ENCODE measurements at places on chromosomes 5 and 9.

DNA sequence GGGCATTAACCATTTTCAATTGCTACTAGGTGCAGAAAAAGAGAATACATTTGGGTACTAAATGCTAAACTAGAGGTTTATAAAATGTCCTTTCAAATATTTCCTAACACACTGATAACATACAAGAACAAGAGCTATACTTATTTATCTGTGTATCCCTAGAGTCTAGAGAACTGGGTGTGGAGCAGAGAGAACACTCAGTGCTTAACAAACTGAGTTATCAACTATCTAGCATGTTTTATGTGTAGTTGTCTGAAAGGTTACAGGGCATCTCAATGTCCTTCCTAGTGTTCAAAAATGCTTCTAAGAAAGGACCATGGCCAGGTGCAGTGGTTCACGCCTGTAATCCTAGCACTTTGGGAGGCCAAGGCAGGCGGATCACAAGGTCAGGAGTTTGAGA lies 40.3 kb downstream of the NR6A1 start:
- no peak for DNase-seq

- DNase-seq: peak; percentile 13
Measured at GRCh38 chr5:135457424-135458071, 5.4 kb upstream of the TIFAB start.

DNA sequence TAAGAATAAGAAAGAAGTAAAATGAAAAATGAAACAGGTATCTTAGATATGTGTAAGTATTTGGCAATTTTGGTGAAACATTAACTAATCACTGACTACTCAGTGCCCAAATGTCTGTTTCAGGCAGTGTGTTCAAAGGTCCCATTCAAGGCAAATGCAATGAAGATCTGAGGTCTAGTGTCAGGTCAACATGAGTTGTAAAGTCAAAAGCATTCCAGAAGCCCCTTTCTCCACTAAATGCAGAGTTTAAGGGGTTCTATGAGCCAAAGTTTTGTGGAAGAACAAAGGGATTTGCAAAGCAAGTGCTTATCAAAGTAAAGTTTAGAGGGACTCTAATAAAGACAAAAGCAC lies 71.0 kb upstream of the GPBP1 start:
- DNase-seq: no peak

DNA sequence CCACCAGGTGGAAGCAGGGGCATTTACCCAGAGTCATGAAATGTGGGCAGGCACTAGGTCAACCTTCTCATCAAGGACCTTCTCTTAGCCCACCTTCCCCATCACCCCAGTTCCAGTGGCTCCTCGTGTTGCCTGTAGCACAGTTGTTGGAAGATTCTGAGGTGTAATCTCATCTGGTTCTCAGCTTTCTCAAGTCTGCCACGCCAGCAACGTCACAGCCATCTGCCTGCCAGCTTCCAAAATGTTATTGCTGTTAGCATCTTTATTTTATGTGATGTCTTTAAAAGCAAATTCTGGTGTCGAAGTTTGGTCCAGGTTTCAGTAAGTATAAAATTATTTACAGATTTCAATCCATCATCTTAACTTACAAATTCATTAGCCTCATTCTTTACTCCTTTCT lies 10.7 kb downstream of the C9orf153 start:
- DNase-seq: no peak

DNA sequence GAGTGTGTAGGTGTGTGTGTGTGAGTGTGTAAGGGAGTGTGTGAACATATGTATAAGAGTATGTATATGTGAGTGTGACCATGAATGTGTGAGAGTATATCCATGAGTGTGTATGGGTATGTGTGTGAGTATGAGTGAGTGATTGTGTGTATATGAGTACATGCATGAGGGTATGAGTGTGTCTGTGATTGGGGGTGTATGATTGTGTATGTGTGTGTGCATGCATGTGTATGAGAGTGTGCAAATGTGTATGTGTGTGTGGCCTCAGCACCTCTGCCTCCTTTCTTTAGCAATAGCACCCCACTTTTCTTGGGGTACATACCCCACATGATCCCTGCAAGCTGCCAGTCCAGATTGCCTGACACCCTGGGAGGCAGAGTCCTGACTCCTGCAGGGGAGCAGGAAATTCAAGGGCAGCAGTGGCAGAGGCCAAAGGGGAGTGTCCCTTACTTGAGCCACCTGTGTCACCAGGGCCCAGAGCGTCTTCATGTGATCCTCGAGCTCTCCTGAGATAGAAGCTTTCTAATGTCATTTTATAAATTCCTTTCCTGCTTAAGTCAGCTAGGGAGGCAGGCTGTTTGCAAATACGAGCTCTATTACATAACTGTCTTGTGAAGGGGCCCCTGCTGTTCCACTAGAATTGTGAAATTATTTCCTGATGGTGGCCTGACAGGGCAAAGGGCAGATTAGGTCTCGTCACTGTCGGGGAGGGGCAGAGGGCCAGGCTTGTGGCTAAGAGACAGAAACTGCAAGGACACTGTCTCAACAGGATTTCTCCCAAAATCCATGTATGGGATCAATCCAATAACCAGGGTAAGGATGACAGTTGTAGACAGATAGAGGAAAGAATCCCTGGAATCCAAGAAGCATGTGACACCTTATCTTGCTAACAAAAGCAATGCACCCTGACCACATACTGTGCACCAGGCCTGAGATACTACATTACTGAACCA lies 389.1 kb downstream of the GADD45G start:
- DNase-seq: no peak

GRCh38 chr5:56802205-56802604 lies 13.1 kb upstream of the MAP3K1 start:
- DNase-seq: no peak

DNA sequence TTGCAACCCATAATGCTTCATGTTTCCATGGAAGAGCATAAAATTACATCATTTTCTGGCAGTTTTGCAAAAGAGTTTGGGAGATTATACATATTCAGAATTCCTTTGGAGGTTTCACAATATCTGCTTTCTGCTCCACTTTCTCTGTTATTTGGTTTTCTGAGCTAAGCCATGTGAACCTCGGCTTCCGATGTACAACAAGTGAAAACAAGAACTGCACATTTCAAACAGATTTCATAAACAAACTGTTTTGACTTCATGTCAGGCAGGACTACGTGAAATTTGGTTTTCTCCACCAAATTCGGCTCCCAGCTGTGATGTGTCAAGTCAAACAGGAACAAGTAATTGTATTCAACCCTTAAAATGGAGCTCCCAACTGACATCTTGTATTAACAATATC lies 609.8 kb downstream of the IRX1 start:
- DNase-seq: no peak

DNA sequence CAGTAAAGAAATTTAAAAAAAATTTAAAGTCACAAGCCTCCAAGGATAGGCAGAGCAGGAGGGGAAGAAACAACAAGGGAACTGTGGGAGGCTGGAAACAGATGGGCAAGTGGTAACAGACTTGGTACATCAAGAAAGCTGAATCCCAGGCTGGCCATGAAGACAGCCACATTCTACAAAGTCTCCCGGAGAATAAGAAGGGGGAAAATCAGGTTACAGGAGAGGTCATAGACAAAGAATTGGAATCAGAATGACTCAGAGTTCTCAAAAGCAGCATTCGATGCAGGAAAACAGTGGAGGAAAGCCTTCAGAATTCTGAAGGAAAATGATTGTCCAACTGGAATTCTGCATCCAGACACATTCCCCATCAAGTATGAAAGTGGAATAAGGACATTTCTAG lies 129.7 kb downstream of the ADAMTS2 start:
- DNase-seq: no peak

GRCh38 chr9:38318759-38319495 lies 73.6 kb upstream of the ALDH1B1 start:
- DNase-seq: no peak
